ENCODE measurements at places on chromosomes 2 and 18.

GRCh38 chr2:64288321-64289193 lies 144.3 kb upstream of the PELI1 start:
- no peak for DNase-seq

GRCh38 chr2:129673234-129673633 lies 306.2 kb upstream of the RAB6C start:
- no peak for DNase-seq

DNA sequence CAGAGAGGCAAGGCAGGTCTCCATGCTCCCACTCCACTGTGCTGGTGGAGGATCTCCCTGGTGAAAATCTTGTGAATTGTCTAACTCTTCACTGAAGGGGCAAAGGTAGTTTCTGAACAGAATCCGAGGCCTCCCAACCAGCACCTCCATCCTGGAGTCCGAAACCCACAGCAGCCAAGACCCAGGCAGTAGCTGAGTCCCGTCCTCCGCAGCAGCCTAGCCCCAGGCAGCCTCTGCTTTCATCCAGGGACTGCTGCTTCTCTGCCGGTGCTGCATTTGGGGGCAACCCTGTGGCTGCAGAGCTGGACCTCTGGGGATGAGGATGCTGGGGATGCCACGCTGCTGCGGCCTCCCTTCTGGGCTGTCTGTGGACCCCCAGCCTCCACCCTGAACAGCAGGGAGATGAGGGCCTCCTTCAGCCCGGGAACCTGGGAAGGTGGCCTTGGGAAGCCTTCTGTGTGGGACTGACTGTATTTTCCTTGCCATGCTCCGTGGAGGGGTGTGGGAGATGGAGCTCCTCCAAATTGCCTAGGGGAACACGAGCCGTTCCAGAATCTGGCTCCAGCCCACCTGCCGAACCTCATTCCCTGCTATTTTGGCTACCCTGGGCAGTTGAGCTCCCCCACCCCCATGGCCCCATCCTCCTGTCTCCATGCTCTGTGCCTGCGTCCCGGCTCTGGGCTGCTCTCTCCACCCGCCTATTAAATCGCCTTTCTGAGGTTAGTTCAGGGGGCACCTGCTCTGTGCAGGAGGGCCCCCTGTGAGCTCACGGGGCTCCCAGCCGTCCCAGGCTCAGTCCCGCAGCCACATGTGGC lies 48.2 kb downstream of the GREB1 start:
- no peak for DNase-seq

GRCh38 chr2:205273148-205273547 lies 409.2 kb upstream of the NRP2 start:
- no peak for DNase-seq

DNA sequence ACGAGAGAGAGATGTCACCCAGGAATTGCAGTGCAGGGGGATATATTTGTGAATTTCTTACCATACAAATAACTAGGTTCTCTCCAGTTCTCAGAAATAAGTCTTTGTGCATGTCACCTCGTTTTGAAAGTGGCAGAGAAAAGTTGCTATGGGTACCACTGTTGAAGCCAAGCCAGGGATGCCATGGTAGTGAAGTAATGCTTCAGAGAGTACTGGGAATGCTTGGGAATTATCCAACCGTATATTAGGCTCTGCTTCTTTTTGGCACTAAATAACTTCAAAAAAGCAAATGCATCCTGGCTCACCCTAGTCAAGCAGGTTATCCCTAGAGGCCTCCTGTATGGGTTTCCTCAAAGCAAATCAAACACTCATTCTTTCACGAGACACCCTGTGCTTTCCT lies 50.7 kb upstream of the DDX18 start:
- no peak for DNase-seq

DNA sequence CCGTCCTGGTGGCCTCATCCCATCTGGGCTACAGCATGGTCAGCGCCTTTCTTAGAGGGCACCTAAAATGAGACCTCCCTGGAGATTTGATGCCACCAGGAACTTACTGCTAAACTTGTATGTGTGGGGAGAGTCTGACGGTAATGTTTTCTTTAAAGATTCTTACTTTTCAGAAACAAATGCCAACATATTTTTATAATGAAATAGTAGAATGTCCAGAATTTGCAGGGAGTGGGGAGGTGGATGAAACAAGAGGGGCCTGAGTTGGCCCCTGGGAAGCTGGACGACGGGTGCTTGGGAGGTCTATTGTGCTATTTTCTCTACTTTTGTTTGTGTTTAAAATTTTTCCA lies 118.8 kb upstream of the CTDP1 start:
- no peak for DNase-seq

DNA sequence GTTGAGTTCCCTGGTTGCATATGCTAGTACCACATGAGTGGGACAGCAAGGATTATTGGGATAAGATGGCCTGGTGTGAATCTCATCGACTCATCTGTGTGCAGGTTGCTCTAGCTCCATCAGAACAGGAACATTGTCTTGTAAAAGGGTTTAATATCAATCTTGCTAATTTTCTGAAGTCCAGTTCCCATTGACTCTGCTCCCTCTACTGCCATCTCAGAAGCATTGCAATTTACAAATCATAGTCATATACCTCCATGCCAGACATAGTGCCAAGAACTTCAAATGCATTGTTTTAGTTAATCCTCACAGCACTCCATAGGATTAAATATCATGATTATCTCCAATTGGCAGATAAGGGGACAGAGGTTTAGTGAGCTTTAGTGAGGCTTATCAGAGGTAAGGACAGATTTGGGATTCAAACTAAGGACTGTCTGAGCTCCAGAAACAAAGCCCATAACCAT lies 4.8 kb upstream of the STAT4 start:
- DNase-seq, result no peak

DNA sequence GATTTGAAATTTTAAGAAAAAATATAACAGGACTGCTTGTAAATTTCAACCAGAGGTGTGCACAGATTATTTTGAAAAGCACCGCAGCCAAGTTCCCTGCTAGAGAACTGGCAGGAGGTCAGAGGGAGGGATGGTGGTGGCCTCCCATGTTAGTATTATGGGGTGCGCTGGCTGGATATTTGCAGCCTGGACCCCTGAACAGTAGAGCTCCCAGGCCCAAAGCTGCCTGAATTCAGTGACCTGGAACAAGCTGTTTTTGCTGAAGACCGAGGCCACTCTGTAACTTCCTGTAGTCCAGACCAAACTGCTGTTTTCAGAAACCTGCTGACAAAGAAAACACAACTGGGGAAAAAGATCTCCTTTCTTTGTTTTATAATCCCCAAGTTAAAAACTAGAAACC lies 314.3 kb downstream of the TNS1 start:
- no peak for DNase-seq

DNA sequence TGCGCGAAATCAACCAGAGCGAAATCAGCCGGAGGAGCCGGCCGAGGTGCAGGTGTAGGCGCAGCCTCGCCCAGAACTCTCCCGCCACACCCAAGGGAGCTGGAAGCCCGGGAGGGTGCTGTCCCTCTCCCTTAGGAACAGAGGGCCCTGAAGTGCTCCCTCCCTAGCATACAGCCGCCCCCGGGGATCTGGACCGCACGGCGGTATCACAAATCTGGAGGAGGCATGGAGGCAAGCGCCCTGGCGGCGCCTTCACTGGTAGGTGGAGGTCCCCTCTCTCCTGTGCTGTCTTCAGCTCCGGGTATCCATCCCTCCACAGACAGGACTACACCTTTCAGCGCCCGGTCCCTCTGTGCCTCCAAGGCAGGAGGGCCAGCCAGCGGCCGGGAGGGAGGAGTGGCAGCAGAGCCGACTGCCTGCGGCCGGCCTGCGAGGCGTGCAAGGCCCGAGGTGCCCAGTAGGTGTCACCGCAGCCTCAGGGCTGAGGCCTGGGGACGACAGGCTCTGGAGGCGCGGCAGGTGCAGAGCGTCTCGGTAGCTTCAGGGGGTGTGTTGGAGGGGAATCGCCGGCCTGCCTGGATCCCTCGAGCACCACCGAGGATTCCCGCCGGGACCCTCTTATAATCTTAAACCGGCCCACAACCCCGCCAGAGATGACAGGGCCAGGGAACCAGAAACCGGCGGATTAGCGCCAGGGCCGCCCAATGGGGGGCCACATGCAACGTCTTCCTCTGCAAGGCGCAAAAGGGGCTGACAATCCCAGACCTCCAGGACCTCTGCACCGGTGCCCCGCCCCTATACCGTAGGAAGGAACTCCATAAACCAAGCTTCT lies 2.8 kb downstream of the IHH start:
- peak; percentile 80 for DNase-seq

GRCh38 chr2:79619976-79620375 lies 107.1 kb downstream of the CTNNA2 start:
- no peak for DNase-seq

GRCh38 chr2:222672068-222672401 lies 577 bp downstream of the MOGAT1 start:
- DNase-seq, result no peak

- DNase-seq, result no peak
Observed at GRCh38 chr2:58532641-58533040, 291.5 kb upstream of the FANCL start.

DNA sequence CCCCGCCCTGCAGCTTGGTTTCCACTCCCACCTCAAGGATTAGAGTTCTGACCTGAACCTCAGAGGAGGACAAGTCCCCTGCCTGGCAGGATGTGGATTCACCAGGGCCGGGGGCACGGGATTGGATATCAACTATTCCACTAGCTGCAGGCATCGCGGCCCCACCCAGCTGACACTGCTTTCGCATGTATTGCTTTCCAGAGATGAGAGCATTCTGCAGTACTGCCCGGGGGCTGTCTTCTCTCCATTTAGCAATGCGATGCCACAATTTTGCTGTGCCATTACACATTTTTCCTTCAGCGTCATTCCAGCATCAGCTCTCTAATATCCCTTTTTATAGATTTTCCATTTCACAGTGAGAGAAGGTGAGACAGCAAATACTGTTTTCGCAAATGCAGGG lies 42.0 kb downstream of the CTIF start:
- no peak for DNase-seq

GRCh38 chr2:12381543-12382325 lies 335.0 kb upstream of the TRIB2 start:
- DNase-seq, result no peak

GRCh38 chr2:156589381-156590079 lies 153.4 kb downstream of the GPD2 start:
- DNase-seq, result no peak

- no peak for DNase-seq
Observed at GRCh38 chr2:206415618-206416243, 27.6 kb upstream of the ADAM23 start.

GRCh38 chr2:172556284-172557033 lies 569 bp downstream of the PDK1 start:
- peak; percentile 51 for DNase-seq

DNA sequence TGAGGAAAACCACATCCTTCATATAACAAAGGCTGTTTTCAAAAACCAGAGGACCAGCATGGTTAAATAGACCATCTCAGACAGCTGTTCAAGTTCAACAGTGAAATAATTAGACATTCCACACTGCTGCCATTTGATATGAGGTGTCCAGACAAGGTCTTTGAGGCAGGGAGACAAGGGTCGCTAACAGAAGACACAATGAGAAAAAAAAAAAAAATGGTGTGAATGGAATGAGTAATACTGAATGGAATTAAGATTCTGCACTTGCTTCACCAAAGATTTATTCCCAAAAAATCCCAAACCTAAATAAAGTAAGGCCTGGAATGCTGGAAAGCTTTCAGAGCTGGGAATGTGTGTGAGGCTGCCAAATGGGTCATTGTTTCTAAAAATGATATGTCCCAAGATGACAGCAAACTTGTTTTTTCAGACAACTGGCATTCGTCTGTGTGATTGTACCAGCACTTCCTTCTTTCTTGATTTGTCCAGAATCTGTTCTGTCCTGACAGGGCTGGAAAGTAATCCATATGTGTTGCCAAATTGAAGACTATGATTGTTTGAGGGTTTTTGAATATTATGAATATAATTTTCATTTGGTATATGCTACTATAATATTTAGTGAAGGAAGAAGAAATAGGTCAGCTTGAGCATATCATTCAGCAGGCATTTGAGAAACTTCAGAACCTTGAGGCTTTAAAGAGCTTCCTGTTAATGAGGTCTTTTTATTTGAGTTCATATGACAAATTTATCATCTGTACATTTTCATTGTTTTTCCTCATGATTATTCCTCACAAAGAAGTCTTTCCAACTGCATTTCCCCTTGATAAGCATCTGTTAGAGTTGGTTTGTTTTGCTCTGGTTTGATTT lies 85.2 kb upstream of the ITGA4 start:
- DNase-seq, result no peak

GRCh38 chr18:26442126-26442525 lies 106.2 kb downstream of the KCTD1 start:
- DNase-seq, result no peak

DNA sequence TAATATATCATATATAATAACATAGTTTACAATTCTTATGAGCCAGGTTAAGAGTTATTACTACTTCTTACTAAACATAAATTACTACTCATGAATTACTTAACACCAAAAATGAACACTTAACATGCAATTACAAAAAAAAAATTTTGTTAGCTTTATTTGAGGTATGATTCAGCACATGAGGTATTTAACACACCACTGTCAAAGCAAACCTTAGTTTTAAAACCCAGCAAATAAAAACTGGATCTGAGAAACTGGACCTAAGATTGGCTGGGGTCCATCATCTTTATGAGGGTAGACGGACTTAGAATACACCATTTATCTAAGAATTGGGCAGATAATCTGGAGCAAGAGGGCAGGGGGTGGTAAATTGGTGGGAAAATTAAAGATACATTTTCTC lies 81.8 kb upstream of the CREB1 start:
- no peak for DNase-seq

DNA sequence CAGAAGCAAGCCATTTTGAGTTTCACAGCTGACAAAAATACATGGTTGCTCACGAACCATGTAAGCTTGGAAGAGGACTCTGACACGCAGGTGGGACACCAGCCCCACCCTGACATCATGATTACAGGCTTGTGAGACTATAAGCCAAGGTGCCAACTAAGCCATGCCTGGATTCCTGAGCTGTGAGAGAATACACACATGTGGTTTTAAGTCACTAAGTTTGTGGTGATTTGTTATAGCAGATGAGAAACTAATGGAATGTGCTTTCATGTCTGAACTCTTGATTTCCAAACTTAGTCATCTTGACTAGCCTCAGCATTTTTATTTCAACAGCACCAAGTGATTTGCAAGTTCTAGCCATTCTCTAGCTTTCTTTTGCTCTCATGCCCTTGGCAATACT lies 676.1 kb upstream of the CELF4 start:
- DNase-seq, result no peak

DNA sequence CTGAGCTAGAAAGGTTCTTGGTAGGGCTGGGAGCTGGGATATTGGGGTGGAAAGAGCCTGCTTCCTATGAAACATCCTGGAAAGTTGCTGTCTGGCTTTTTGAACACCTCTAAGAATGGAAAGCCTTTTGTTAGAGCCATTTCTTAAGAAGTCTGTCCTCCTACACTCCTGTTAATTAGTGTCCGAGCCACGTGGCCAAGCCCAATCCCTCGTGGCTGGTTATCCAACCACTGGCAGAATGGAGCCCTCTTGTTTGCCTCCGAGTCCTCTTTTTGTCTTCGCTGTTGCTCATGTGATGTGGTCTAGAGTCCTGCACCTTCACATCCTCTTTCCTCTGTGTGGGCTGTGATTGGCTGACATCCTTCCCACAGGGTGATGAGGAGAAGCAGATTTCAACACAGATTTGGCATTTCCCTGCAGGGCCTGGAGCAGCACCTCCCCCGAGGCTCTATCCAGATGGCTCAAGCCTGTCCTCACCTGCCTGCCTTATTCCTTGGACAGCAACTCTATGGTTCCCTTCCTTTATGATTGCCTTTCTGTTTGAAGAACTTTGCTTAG lies 8.2 kb upstream of the TOGARAM2 start:
- no peak for DNase-seq

GRCh38 chr2:129698593-129698992 lies 280.9 kb upstream of the RAB6C start:
- no peak for DNase-seq

GRCh38 chr2:105822186-105822585 lies 77.5 kb downstream of the NCK2 start:
- DNase-seq, result no peak
